ENCODE measurements at places on chromosomes 13 and 19. TPM values are rescaled to one million over a fixed set of nuclear protein-coding genes. Genes with fewer than 3 reads are reported as not detected.

DNA sequence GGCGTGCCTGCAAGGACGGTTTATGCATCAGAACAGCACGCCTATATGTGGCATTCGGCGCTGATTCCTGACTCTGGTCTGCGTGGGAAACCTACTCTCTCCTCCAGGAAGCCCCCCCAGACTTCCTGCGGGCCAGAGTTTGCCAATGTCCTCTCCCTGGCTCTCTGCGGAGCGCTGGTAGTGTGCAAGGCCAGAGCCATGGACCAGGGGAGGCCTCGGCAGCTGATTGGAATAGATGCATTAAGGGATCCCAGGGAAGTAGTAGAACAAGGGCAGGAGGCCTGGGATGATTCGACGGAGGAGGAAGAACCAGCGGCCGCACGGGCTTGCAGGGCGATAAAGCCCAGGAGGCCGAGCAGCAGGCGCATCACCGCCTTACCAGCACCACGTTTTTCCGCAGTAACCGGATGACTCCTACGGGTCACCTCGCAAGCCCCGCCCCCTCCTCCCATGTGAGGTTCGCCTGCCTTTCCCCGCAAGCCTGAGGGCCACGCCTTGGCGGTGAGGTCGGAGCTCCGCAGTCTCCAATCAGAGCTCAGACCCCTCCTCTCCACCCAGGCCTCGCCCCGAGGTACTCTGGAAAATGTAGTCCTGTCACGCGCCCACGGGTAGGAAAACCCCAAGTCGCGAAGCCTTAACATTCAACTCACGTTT is 5.0 kb downstream of the CLEC11A start:
- DNase-seq: no peak

- no peak for DNase-seq
Observed at GRCh38 chr13:110055089-110055488, 251.9 kb downstream of the COL4A1 start.

DNA sequence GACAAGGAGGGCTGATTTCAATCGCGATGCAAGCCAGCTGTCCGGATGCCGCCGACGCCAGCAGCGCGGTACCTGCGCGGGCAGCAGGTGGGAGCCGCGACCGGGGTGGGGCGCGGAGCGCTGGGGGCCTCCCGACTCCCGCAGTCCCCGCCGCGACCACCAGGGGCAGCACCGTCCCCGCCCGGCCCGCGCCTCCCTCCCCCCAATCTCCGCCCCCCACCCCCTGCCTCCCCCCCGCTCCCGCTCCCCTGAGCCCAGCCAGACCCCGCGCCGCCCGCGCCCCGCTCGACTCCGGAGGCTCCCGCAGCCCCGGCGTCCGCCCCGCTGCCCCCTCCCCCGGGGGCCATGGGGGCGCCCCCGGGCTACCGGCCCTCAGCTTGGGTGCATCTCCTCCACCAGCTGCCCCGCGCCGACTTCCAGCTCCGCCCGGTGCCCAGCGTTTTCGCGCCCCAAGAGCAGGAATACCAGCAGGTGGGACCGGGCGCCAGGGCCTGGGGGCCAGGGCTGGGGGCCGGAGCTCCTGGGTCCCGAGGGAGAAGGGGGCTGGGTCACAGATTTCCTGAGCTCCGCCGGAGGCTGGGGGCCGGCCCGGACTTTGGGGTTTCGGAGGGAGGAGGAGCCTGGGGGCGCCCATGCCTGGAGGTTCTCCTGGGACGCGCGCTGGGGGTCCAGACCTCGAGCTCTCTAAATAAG is at the start of gene TTYH1:
Gene TTYH1, plus strand, starts transcription at position 257 of the 693 bp plus-strand sequence. Its CDS starts 89 bp downstream, at position 346.
- DNase-seq: no peak

Gene DNAAF3
- 2.2 TPM for total RNA-seq
